HuH-7 (cell line): ENCODE measurements at places on chromosomes 7 and 10.
A peak's percentile ranks its signal among the peaks of the same experiment; 100 is the strongest.

DNA sequence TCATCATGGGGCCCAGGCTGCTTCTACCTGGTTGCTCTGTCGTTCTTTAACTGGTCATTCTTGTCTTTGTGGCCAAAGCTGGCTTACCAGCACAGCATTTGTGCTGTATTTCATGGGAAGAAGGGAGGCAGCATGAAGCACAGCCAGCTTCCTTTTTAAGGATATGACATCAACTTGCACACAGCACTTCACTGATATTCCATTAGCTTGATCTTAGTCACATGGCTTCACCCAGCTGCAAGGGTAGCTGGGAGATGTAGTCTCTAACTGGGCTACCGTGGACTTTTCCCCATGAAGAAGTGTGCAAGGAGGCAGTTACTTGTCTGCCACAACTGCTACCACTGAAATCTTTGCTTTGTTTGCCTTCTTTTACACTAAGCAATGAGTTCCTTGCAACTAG lies 525.2 kb downstream of the LRMDA start:
- no peak for DNase-seq

DNA sequence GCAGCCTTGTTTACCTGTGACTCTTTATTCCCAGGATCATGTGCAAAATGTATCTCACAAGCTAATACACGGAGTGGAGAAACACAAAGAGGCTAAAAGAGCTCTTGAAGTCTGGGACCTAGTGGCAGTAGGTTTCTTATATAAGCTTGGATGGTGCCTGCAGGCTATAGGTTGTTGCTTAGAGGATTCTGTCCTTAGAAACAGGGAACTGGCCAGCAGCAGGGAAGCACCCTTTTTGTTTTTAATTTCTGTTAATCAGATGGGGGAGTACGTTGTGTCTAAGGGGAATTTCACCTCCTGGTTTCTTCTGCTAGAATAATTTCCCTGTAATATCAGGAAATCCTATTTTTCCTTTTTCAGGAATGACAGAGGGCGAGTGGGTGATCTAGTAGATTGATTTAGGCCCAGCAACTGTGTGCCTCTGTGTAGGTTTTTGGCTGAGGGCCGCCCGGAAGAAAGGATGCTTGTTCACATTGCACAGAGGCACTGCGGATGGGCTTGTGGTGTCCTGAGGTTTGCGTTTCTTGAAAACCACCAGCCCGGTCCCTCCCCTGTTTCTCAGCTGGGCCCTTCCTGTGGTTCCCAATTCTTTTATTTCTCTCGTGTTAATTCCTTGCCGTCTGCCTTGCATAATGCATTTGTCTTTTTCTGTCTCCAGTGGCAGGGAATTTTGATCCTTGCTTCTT lies 158.0 kb downstream of the CAMK1D start:
- DNase-seq, result no peak

GRCh38 chr7:82244947-82245517 lies 198.5 kb downstream of the CACNA2D1 start:
- DNase-seq, result no peak

DNA sequence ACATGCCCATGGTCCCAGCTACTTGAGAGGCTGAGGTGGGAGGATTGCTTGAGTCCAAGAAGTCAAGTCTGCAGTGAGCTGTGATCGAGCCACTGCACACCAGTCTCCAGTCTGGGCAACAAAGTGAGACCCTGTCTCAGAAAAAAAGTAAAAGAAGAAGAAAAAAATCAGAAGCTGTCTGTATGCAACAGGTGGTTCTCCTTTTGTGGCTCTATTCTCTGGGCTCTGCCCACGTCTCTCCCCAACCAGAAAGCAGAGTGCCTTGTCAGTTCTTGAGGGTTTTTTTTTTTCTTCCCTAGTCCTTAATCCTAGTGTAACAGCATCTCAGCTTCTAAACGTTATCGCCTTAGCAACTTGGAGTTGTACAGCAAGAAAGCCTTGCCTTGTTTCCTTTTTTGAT lies 89.5 kb downstream of the PRKCQ start:
- DNase-seq, result no peak

DNA sequence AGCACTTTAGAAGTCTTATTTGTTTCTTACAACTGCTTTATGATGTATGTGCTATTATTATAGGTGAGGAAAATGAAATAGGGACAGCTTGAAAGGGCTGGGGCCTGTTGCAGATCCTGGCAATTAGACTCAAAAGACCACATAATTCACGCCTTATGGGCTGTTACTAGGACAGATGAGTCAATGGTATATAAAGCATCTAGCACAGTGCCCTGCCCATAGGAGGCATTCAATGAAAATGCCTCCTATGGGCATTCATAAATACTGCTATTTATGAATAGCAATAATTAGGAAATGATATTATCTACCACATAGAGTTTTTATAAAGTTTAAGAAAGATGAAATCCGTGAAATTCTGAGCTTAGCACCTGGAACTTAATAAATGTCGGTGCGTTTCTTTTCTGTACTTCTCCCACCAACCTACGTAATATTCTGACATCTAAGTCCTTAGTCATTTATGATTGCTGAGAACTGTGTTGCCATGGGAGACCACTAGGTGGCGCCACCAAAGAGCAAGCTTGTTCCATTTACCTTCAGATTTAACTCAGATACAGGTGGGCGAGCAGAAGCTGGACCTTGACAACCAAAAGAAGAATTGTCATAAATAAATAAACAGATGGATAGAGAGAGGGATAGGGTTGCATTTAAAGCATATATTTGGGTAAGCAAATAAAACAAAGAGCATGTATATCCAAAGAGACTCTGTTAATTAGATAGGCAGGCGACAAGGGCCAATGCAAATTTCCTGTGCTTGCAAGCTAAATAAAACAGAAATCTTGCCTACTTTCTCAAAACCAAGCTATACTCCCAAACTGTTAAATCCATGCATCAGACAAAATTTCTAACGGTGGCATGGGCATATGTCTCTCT lies 699.9 kb downstream of the INHBA start:
- DNase-seq, result peak; percentile 9

- no peak for DNase-seq
Observed at GRCh38 chr10:4195213-4195612, 410.2 kb upstream of the KLF6 start.

- no peak for DNase-seq
Observed at GRCh38 chr7:133349101-133349500, 96.2 kb downstream of the EXOC4 start.

GRCh38 chr10:51733057-51733456 lies 33.7 kb upstream of the CSTF2T start:
- DNase-seq, result no peak

DNA sequence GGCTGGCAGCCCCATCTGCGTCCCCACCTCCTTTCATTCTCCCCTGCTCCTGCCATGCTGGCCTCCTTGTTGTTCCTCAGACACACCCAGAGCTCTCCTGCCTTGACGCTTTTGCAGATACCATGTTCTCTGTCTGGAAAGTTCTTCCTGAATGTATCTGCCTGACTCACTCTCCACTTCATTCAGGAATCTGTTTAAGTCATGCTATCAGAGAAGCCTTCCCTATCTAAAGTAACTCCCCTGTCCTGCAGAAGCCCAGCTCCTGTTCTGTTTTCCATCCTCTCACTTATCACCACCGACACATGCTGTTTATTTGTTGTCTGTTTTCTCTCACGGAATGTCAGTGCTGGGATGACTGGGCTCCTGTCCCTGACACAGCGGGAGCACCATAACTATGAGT lies 82.0 kb downstream of the AFAP1L2 start:
- no peak for DNase-seq

GRCh38 chr10:103111031-103111917 lies 81.8 kb downstream of the NT5C2 start:
- no peak for DNase-seq

- no peak for DNase-seq
Observed at GRCh38 chr10:59895629-59896116, 10.7 kb downstream of the CCDC6 start.

DNA sequence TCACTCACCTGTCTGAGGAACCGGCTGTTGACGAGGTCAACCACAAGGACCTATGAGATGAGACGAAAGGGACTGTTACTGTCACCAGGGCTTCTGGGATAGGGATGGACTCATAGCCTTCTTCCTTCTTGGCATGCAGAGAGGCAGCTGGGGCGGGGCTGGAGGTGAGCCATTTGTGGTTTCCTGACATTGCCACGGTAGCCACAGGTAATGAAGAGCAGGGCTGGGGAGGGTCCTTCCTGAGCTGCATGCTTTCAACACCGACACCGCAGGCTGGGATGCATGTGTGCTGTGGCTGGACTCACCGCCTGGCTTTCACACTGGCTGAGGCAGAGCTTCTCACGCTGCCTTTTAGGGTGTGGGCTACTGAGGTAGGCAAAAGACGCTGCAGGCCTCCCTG lies 46.4 kb upstream of the MKRN1 start:
- no peak for DNase-seq

GRCh38 chr10:4373612-4374011 lies 452.4 kb upstream of the AKR1E2 start:
- DNase-seq, result no peak

DNA sequence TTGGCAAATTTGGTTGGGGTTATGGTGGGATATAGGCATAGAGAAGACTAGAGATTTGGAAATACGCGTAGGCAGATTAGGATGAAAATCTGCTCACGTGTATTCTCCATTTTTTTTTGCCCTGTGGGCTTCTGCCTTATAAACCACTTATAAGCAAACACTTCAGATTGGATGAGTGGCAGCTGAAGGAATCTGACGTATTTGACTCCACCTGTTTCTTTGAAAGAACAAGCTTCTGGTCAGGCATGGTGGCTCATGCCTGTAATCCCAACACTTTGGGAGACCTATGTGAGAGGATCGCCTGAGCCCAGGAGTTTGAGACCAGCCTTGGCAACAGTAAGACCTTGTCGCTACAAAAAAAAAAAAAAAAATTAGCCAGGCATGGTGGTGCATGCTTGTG lies 5.1 kb downstream of the STK31 start:
- no peak for DNase-seq
